ENCODE measurements at places on chromosomes 13 and 19.

GRCh38 chr13:113905018-113905417 is 41.1 kb upstream of the GAS6 start:
- no peak for DNase-seq

GRCh38 chr19:48319647-48320541 is 5.5 kb upstream of the EMP3 start:
- peak; percentile 76 for DNase-seq

GRCh38 chr13:42239161-42239560 is 32.8 kb upstream of the AKAP11 start:
- DNase-seq: no peak

GRCh38 chr13:100811928-100812327 is 137.3 kb upstream of the TMTC4 start:
- DNase-seq: no peak

- DNase-seq: no peak
These were observed 17.6 kb upstream of the KLK4 start for GRCh38 chr19:50928831-50929230.

DNA sequence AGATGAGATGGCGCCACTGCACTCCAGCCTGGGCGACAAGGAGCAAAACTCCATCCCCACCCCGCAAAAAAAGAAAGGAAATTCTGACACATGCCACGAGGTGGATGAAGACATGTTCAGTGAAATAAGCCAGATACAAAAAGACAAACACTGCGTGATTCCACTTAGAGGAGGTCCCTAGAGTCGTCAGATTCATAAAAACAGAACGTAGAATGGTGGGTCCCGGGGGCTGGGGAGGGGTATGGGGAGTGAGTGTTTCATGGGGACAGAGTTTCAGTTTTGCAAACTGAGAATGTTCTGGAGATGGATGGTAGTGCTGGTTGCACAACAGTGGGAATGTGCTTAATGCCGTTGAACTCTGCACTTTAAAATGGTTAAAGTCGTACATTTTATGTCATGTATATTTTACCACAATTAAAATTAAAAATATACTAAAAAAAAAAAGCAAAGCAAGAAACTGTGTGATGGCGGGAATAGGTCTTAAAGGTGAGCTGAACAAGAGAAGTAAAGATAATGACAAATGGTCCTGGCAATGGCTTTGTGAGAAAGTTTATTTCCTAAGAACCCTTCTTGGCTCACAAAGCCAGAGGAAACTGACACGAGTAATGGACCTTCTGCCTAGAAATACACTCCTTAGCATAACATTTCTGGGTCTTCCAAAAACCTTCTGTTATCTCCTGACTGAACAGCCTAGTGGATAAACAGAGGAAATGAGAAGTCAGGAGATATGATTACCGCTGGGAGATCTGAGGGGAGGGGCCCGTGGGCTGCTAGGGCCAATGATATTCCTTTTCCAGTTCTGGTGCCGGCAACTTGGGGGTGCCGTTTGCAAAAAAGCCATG is 4.2 kb upstream of the SPC24 start:
- no peak for DNase-seq

- no peak for DNase-seq
These were observed 280.3 kb upstream of the KLF12 start for GRCh38 chr13:74414458-74414857.

GRCh38 chr19:30665449-30665848 is 293.3 kb downstream of the ZNF536 start:
- no peak for DNase-seq

- DNase-seq: no peak
These were observed 946.5 kb downstream of the TUBA3C start for GRCh38 chr13:18235172-18235571.

- peak; percentile 41 for DNase-seq
These were observed at the start of gene PRMT1 for GRCh38 chr19:49677231-49677900. Gene PRMT1, plus strand, starts transcription at chr19:49677271. Its CDS starts 10 bp downstream, at chr19:49677281.

DNA sequence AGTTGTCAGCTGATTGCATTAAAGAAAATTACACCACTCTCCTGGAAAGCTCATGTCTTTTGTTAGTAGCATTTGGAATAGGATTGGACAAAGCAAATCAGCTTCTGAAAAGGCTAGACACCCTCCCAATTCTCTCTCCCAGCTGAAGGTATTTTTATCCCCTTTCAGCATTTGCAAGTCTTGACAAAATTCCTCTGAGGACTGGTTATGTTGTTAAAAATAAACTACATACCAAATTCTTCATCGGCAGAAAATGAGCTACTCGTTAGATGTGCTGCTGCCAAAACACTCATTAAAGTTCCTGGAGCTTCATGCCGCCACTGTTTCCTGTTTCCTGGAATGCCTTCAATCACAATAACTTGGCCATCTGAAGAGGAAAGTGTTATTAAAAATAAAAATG is 37.1 kb downstream of the UTP14C start:
- peak; percentile 39 for DNase-seq

DNA sequence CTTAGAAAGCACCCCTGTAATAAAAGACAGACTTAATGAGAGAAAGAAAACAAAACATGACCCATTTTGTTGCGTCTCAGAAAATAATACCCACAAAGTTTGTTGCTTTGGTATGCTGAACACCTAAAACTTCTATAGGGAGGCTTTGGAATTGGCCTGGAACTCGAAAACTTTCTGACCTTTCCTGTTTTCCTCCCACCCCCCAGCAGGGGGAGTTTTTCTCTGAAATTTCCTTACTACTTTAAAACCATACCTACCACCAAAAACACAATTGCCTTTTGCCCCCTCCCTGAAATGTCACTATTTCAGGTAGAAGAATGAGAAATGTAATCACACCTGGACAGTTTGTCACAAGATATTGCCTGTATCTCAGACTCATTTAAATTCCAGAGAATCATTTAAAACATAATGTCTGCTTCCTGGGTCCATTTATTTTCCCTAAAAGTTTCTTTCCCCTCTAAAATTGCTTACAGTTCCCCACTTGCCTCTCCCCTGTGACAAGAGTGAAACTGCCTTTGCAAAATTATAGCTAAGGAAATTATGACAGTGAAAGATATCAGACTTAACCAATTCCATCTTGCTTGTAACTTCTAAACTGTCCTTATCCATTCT is 2700.2 kb downstream of the PCDH9 start:
- DNase-seq: peak; percentile 12

DNA sequence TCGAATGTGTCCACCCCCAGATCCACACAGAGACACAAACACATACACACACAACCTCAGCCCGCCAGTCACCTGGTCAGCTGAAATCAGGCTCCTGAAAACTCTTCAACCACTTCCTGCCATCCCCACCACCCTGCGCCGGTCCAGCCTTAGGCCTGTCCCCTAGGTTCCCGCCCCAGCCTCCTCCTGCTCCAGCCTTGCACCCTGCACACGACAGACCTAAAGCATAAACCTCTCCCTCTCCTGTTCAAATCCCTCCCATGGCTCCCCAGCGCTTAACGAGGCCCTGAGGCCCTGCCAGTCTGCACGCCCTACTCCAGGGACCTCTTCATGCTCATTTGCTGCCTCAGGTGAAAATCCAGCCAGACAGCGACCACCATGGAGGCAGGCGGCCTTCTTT is 7.1 kb downstream of the PNMA8B start:
- DNase-seq: no peak

GRCh38 chr13:48281556-48281955 is 22.0 kb upstream of the RB1 start:
- no peak for DNase-seq

GRCh38 chr13:24505256-24505655 is 7.3 kb downstream of the PARP4 start:
- no peak for DNase-seq

GRCh38 chr13:108964606-108965005 is 335.2 kb downstream of the MYO16 start:
- no peak for DNase-seq

GRCh38 chr19:49148784-49149651 is 6.2 kb downstream of the HRC start:
- peak; percentile 93 for DNase-seq

GRCh38 chr13:31372454-31372853 is 172.7 kb downstream of the B3GLCT start:
- DNase-seq: no peak
